CD8-positive, alpha-beta memory T cell (primary cell): ENCODE measurements at places on chromosomes 2 and 18. TPM values are rescaled to one million over a fixed set of nuclear protein-coding genes. Genes with fewer than 3 reads are reported as not detected.

DNA sequence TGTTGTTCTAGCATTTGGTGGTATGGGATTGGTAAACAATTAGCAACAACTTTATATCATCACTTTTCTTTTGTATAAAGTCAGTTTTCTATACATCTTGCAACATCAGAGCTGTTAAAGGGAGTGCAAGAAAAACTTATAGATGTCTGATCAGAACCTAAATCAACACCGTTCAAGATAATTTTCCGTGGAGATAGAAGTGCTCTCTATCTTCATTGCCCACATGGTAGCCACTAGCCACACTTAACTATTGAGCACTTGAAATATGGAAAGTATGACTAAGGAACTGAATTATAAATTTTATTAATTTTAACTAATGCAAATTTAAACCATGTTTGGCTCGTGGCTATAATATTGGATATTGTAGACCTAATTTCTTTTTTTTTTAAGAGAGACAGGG, 5.2 kb downstream of the TTC27 start:
- DNase-seq: no peak

DNA sequence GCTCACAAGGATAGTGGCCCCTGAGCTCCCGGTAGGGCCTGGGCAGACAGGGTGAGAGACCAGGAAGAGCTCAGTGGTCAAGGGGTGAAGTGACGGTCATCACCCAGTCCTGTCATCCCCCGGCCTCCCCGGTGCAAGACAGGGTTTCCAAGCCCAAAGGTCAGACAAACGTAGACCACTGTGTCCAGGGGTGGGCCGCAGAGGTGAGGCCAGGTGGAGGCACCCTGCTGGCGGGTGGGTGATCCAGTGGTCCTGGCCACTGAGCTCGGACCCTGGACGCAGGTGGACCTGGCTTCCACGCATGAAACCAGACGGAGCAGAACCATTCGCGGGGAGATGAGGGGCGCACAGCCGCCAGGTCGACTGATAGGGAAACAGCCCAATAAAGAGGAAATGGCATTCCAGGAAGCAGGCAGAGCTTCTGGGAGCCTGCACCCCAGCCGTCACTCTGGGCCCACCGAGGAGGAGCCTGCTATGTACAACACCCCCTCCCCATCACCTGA, 14.4 kb upstream of the SNED1 start:
- no peak for DNase-seq

DNA sequence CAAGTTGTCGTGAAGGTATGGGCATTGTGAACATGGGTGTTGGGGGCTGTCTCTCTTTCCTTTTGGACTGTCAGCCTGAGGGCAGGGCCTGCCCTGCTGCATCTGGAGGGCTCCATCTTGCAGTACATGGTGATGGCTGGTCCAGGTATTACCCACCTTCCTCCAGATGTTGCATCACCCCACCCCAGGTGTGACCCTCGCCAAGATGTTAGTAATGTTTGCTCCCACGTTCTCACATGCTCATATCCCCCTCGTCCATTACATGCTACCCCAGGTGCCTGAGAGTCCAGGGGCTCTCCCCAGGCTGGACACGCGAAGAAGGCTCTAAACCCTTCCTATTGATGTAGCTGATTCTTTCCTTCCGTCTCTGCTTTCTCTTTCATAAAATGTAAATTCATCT, 13.9 kb downstream of the ZAP70 start:
- no peak for DNase-seq

DNA sequence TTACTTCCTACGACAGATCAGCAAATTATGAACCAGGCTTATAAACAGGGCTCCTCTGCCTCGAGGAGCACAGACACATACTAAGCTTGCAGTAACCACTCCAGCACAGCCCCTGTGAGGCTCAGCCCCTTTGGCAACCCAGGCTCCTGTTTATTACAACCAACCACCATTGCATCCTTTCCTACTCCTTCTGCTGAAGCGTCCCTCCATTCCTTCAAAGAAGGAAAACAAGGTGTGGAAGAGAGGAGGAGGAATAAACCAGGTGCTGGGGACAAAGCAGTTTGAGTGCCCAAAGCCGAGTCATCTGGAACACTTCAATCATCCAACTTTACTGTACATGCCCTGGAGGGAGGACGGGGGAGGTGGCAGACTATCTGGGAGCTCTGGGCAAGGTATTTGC, 87.2 kb upstream of the MGAT4A start:
- no peak for DNase-seq

DNA sequence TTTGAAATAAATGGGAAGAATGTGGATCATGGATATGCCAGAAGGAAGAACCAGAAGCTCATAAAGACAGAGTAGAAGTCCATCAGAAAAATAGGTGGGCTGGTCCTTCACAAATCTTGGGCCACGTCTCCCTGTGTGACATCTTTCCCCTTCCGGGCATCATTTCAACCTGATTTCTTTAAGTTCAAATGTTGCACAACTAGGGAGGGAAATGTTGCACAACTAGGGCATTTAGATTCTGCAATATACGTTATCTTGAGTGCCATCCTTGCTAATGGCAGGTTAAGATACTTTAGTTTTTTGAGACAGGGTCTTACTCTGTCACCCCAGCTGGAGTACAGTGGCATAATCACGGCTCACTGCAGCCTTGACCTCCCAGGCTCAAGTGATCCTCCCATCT, 129.6 kb downstream of the CERS6 start:
- no peak for DNase-seq

DNA sequence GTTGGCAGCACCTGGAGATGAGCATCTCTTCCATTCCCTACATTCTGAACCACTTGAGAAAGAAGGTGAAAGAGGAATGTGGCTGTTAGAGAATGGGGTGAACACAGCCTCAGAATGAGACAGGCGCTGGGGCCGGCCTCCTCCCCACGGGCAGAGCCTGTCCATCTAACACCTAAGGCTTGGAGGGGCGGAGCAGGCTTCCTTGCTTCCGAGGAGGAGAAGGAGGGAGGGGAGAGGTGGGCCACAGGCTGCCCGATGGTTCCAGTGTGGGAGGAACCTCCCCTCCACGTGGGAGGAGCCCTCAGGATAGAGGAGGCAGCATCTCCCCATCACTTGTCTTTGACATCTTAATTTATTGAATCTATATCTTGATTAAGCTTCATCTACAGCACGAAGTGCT, 68.6 kb downstream of the CIB4 start:
- no peak for DNase-seq

- no peak for DNase-seq
These were observed 16.5 kb downstream of the HS6ST1 start for GRCh38 chr2:128302011-128302743.

- no peak for DNase-seq
These were observed 29.7 kb upstream of the GTF2A1L start for GRCh38 chr2:48587961-48588360.

- DNase-seq: no peak
These were observed 2.9 kb upstream of the SEMA4C start for GRCh38 chr2:96872591-96873349.

DNA sequence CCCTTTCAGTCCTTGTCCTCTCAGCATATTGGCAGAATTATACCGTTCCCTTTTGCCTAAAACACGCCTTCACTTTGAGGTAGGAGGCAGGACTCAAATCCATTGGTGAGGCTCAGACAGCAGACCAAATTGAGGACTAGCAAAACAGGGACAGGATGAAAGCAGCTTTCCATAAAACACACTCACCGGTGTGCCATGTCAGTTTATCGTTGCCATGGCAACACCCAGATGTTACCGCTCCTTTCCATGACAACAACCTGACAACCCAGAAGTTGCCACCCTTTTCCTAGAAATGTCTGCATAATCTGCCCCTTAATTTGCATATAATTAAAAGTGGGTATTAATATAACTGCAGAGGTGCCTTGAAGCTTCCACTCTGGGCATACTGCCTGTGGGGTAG, 730.4 kb downstream of the METTL4 start:
- no peak for DNase-seq

GRCh38 chr18:4599312-4599711, 144.2 kb upstream of the DLGAP1 start:
- no peak for DNase-seq

GRCh38 chr2:99714349-99714748, 224.5 kb upstream of the REV1 start:
- DNase-seq: no peak

Gene UBXN4
- total RNA-seq: 85.5 TPM

Gene TDRD15
- not detected for total RNA-seq

Gene MAP4K4
- total RNA-seq: 36.0 TPM

Gene INPP5D
- 49.3 TPM for total RNA-seq

Gene NR4A2
- 19.7 TPM for total RNA-seq
